ENCODE measurements at places on chromosomes 6 and 20.

DNA sequence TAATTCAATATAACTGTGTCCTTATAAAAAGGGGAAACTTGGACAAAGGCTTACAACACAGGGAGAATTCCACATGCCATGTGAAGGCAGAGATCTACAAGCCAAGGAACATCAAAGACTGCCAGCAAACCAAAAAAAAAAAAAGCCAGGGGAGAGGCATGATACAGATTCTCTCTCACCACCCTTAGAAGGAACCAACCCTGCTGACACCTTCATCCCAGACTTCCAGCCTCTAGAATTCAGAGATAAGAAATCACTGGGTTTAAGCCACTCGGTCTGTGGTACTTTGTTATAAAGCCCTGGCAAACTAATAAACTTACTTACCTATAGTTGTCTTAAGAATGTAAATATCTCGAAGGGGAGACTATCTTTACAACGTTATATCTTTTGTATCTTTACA lies 4.4 kb downstream of the SERINC3 start:
- no peak for DNase-seq

- no peak for DNase-seq
Observed at GRCh38 chr6:135535989-135536414, 38.5 kb upstream of the AHI1 start.

DNA sequence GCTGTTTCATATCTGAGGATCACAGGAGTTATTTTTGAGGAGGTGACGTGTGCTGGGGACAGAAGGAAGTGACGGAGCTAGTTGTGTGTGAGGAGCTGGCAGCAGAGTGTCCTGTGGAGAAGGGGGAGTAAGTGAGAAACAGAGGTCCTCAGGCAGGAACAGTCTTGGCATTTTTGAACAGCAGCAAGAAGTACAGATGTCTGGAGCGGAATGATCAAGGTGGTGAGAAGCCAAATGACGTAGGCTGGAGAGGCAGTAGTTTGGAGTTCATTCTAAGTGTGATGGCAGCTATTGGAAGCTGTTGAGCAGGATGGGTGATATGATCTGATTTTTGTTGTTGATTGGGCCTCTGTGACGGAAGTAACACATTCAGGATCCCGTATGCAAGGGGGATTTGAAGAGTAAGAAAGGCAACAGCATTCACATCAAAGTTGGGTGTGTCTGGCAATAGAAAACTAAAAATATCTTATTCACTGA lies 52.3 kb downstream of the SOBP start:
- DNase-seq: no peak

GRCh38 chr6:22569281-22570184 lies at the start of gene HDGFL1:
HDGFL1 (plus strand) TSS chr6:22569566; CDS start chr6:22569576, 10 bp downstream.
- no peak for DNase-seq

DNA sequence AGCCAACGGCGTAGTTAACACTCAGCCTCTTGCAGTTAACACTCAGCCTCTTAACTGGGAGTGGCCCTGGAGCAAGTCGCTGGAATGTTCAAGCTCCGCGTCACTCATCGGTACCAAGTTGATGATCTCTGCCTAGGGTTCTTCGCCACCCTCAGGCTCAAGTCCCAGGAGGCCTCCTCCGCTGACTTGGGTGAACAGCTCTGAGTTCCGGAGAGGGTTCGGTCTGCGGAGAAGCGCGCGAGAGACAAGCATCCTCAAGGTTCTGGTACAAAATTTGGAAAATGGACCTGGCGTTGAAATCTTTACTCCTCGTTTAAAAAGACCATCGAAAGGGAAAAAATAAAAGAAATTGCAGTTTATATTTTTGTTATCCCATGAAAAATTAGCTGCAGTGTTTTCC lies 876 bp upstream of the DSP start:
- no peak for DNase-seq

GRCh38 chr6:170006900-170007467 lies 255.6 kb downstream of the ERMARD start:
- DNase-seq: no peak

DNA sequence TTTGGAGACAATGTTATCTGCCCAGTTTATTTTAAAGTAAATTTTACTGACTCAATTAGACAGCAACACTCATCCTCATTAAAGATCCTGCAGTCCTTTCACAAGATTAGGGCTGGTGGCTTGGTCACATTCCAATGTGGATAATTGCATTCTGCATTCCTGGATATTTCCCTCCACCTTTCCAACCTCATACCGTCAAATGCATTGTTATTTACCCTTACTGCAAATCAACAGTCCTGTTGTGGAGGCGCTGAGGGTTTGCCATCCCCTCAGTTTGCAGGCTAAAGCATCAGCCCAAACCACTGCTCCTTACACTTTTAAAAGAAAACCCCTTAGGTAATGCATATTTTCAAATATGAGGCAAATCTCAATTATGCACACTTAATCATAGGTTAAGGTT lies 5.4 kb downstream of the CITED2 start:
- DNase-seq: no peak

- DNase-seq: no peak
Observed at GRCh38 chr20:16283978-16284377, 289.3 kb downstream of the KIF16B start.

DNA sequence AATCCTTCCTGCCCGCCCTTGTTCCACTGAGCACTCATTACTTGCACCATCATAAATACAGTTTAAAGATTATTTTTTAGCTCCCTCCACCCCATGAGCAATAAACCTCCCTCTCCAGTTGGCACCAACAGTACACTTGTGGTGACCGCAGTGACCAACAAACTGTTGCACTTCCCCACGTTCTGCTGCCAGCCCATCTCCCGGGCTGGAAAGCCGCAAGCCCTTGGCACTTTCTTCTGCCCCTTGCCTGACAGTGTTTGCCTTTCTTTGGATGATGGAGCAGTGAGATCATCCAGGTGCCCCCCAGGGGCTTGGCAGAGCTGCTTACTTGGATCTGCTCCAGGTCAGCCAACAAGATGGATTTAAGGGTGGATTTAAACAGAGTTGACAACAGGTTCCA lies 21.6 kb downstream of the KCNB1 start:
- no peak for DNase-seq

- no peak for DNase-seq
Observed at GRCh38 chr6:126672649-126673048, 332.7 kb downstream of the CENPW start.

DNA sequence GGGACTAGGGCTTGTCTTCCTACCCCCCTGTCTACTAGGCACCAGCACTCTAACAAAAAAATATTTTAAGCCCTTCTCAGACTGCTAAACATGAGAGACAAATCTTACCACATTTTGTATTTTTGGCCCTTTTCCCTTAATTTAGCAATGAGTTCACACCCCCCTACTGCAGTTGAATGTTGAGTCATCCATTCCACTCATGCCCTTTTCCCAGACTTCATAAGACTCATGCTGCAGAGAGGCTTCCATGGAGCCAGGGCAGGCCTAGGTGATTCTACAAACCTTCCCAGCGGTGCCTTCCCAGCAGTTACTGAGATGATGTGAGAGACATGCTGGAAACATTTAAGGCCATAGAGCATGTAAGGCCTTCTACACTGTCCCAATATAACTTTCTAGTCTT lies 53.9 kb downstream of the PXDC1 start:
- no peak for DNase-seq

- no peak for DNase-seq
Observed at GRCh38 chr6:133407320-133408100, 166.4 kb downstream of the EYA4 start.

DNA sequence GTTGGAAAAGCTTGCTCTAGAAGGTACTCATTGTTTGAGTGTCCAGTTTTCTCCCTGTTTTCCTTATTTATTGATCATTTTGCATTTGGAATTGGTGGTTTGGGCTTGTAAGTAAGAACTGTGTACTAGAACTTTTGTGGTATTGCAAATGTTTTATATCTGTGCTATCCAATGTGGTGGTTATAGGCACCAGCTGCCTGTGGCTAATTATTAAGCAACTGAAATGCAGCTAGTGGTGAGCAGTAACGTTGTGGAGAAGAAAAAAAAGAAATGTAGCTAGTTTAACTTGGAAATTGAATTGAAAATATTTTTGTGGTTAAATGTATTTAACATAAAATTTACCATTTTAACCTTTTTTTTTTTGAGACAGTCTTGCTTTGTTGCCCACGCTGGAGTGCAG lies 50.7 kb upstream of the MAPK13 start:
- no peak for DNase-seq

GRCh38 chr6:169277619-169278018 lies 24.0 kb upstream of the THBS2 start:
- no peak for DNase-seq

DNA sequence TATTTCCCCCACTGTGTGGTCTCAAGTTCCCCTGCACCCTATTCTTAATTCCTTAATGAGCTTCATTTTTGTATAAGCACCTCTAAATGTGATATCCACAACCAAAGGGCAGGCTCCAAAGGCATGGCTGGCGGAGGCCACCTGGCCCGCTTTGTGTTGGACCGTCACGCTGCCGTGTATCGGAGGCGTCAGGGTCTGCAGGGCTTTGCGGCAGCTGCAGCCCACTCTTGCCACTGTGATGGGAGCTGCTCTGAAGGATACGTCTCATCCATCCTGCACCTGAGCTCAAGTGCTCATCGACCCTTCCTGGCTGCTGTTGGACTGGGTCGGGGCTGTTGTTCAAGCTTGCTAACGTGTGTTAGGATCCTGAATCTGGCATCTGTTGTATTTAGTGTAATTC lies 177.6 kb downstream of the ARID1B start:
- no peak for DNase-seq

GRCh38 chr6:24940311-24940917 lies 4.7 kb upstream of the RIPOR2 start:
- no peak for DNase-seq

- DNase-seq: peak; percentile 39
Observed at GRCh38 chr6:44058617-44059358, 68.5 kb downstream of the MRPL14 start.

- peak; percentile 92 for DNase-seq
Observed at GRCh38 chr6:90294989-90295853, 1.4 kb downstream of the BACH2 start.

DNA sequence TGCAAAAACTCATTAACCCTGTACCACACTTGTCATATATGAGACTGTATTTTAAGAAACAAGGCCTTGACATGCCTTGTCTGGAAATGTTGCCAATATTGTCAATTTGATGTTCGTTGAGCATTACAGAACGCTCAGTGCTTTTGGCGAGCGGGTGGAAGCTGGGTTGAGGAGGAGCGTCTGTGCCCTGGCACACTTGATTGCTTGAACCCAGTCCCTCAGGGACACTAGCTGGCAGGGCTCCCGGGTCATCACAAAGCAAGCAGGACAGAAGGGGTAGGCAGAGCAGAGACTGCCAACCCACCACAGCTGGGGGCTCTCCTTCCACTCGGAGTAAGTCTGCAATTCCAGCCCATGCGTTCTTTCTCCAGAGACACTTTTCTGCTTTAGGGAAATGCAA lies 286.3 kb downstream of the KHDC1L start:
- DNase-seq: no peak

DNA sequence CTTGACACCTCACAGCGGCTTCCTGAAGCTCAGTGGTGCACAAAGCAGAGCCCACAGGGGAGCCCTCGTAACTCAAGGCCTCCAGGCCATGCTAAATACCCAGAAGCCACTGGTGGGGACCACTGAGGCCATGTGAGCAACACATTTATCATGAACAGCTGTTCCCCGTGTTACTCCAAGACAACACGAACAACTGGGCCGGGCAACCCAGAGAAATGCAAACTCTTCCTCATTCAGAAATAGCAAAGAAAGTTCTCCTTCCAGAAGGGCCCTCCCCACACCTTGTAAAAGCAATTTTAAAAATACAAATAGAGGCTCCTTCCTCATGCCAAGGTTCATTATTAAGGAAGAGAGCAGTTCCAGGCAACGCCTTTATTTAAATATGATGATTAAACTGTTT lies 36.3 kb upstream of the SLCO4A1 start:
- DNase-seq: no peak

GRCh38 chr6:50602292-50602691 lies 111.0 kb upstream of the TFAP2D start:
- no peak for DNase-seq

GRCh38 chr6:5529015-5529414 lies 267.7 kb downstream of the FARS2 start:
- DNase-seq: no peak

Data from stimulated activated naive CD8-positive, alpha-beta T cell treated with anti-CD3 and anti-CD28 coated beads, Interleukin-15, Interleukin-2, amounts not matched to agents 100 U/mL and 50 U/mL, for 24 hours (primary cell).